NT2/D1 (cell line): ENCODE measurements at places on chromosomes 5 and 9.

- DNase-seq: no peak
Observed at GRCh38 chr5:78706381-78706780, 57.8 kb upstream of the LHFPL2 start.

DNA sequence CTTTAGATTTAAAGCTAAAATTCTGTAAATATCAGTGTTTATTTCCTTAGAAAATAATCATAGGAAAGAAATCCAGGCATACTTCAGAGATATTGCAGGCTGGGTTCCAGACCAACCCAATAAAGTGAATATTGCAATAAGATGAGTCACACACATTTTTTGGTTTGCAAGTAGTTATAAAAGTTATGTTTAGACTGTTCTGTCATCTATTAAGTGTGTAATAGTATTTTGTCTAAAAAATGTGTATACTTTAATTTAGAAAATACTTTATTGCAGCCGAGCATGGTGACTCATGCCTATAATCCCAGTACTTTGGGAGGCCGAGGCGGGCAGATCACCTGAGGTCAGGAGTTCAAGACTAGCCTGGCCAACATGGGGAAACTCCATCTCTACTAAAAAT lies 6.9 kb upstream of the RIC1 start:
- DNase-seq: no peak

- no peak for DNase-seq
Observed at GRCh38 chr5:124650147-124650561, 96.3 kb downstream of the ZNF608 start.

- no peak for DNase-seq
Observed at GRCh38 chr5:32319392-32319791, 6.7 kb upstream of the MTMR12 start.

GRCh38 chr9:133758228-133758627 lies 20.1 kb upstream of the SARDH start:
- DNase-seq: no peak

DNA sequence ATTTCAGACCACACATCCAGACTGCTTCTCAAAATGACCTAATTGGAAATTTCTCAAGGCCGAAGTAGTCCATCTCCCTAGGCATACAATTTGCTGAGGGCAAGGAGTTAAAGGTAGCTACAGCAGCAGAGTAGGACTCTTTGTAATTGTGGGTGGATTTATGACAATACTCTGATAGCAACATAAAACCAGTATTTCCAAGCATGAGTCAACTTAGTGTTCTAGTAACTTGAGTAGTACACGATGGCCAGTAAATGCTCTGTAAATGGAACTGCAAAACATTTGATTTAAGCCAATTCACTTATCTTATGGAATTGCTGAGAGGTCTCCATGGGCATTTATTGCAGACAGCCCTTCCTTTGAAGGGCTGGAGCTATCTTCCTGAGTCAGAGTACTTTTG lies 352.2 kb downstream of the PLK2 start:
- no peak for DNase-seq

DNA sequence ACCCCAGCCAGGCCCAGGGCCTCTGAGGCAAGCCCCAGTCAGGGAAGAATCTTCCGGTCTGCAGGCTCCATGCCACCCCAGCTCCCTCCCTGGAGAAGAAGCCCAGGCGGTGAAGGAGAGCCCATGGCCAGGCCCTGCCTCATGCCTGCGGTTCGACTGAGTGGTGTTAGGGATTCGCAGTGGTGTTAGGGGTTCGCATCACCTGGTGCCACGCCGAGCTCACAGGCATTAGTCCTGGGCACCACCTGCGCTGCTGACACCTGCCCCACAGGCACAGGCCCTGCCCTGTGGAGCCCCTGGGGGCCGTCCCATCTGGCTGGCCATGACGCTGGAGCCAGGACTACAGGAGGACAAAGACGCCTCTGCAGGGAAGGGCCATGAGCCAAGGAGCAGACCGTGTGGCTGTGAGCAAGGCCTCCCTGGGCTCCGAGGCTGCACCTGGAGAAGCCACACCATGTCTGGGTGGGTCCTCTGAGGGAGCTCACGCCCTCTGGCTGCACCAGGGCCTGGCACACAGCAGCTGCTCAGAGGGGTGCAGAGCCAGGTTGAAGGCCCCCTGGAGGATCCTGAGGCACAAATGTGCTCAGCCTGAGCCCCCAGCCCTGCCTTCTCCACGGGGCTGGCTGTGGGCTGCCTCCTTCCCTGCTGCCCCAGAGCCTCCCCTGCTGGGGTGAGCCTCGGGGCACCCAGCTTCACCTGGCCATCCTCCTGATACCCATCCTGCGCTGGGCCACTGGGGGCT lies 27.6 kb upstream of the RNF130 start:
- DNase-seq: no peak

DNA sequence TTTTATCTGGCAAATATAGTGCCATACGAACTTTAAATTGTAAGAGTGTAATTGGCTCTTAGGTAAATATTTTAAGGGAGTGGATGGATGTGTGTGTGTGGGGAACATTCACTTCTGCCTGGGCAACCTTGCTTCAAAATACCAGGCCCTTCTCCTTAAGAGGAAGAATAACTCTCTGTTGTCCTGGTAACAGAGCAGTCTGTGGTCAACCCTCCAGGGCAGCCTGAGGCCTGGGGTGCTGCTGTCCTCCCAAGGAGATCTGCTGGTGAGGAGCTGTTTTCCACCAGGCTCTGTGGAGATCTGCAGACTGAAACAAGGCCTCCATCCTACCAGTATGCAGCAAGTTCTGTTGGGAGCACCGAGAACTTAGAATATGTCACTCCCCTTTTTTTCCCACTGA lies 325.2 kb downstream of the PSAT1 start:
- DNase-seq: no peak

GRCh38 chr9:7115606-7116005 lies 357.8 kb downstream of the KDM4C start:
- no peak for DNase-seq

- DNase-seq: no peak
Observed at GRCh38 chr5:123722451-123722850, 210.5 kb downstream of the CSNK1G3 start.

DNA sequence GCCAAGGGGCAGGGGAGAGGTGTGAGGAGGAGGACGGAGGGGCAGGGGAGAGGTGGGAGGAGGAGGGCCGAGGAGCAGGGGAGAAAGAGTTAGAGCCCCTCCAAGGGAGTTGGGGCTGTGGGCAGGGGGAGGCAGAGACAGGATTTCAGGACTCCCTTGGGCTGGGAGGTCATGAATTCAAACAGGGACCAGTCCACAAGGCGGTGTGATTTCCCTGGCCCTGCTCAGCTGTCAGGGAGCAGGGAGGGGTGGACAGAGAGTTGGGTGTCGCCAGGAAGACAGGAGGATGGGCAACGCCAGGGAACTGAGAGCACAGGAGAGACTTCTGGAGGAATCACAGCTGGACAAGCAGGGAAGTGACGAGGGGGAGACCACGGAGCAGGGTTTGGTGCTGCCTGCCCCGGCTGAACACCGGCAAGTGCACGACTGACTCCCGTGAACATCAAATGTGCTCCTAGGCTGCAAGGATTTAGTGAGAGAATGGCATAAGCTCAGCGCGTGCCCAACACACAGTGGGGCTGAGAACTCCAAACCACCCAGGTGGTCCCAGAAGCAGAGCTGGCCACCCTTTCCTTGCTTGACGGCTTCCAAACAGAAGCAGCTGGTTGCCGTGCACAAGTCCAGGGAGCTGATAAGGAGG lies 17.8 kb upstream of the OLFM1 start:
- DNase-seq: no peak

GRCh38 chr5:107126341-107126740 lies 544.4 kb downstream of the EFNA5 start:
- no peak for DNase-seq

- peak; percentile 66 for DNase-seq
Observed at GRCh38 chr9:131869348-131869747, 129.5 kb upstream of the RAPGEF1 start.

GRCh38 chr5:137688210-137688840 lies 47.6 kb downstream of the KLHL3 start:
- no peak for DNase-seq

- DNase-seq: no peak
Observed at GRCh38 chr5:115577741-115578140, 24.5 kb downstream of the TICAM2 start.

DNA sequence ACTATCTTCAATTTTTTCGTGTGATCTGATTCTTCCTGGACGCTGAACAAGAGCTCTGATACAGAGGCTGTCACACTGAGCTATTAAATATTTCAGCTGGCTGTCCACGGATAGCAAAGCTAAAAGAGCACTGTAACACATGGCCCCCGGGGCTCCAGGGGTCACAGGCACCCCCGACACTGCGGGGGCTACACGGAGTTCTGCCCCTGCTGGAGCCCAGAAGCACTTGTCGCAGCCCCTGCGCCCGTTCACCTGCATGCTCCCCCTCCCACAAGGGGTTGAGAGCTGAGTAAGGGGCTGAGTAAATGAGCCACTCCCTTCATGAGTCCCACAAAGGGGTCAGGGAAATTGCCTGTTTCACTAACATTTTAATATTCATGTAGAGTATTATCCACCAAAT lies 316.3 kb downstream of the TMEM167A start:
- DNase-seq: no peak

- DNase-seq: peak; percentile 6
Observed at GRCh38 chr5:4640795-4641194, 499.3 kb upstream of the ADAMTS16 start.

- DNase-seq: no peak
Observed at GRCh38 chr5:162221910-162222309, 154.3 kb downstream of the GABRG2 start.

DNA sequence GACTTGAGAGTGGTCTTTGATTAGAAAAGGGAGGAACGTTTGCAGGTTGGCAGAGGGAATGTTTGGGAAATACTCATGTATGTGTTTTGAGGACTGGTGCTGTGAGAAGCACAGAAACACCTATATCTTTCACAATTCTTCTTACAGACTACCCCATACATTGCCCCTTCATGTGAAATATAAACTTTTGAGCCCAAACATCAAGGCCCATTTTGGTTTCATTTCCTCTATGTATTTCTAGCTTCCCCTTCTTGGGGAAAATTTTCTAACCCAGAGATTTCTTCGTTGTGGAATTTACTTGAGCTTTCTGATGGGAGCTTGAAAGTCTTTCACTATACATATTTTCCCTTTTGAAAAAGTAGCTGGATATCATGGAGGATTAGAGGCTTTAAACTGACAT lies 67.6 kb downstream of the FYB1 start:
- DNase-seq: no peak

- no peak for DNase-seq
Observed at GRCh38 chr5:151195622-151196021, 28.3 kb downstream of the CCDC69 start.

- DNase-seq: no peak
Observed at GRCh38 chr5:59484618-59485017, 408.9 kb downstream of the PDE4D start.
